ENCODE measurements at places on chromosomes 2 and 18. TPM values are rescaled to one million over a fixed set of nuclear protein-coding genes. Genes with fewer than 3 reads are reported as not detected.

DNA sequence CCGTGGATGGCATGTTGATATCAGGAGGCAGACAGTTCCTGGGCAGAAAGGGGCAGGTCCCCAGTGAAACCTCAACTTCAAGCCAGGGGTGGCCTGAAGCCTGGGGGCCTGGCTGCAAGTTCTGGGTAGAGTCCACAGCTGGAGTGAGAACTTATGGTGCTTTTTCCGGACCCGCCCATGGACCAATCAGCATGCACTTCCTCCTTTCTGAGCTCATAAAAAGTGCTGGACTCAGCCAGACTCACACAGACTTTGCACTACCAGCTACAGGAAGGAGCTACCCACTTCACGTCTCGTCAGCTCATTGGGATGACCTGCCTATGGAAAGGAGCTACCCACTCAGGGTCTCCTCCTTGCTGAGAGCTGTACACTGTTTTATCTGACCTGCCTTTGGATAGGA is 183.1 kb upstream of the MC4R start:
- DNase-seq, result no peak

Gene DNAH7
- polyA plus RNA-seq, result 6.1 TPM

Gene BCL2
- polyA plus RNA-seq, result 26.3 TPM

Gene MPP4
- 0.23 TPM for polyA plus RNA-seq

Data from renal pelvis (tissue), 12 donors.